Activated CD8-positive, alpha-beta memory T cell treated with anti-CD3 and anti-CD28 coated beads for 1 hour (primary cell): ENCODE measurements at places on chromosomes 1 and 21.

DNA sequence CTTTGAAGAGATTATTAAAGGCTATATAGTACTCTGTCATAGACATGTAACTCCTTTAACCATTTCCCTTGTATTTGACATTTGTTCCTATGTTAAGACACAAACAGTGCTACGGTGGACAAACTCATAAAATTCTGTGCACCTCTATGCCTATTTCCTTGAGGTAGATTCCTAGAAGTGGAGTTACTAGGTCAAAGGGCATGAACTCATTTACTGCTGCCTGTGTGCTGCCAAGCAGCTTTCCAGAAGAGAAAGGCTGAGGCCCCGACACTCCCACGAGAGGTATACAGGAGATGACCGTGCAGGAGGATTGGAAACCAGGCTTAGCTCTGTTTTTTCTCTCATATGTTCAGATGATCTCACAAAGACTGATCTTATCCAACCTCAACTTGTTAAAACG, 34.4 kb upstream of the TENT5C start:
- no peak for DNase-seq

- no peak for DNase-seq
Measured at GRCh38 chr1:96722161-96722922, 758 bp downstream of the PTBP2 start.

GRCh38 chr1:86104606-86105532, 51.7 kb downstream of the COL24A1 start:
- no peak for DNase-seq

- DNase-seq = no peak
Measured at GRCh38 chr1:204714194-204714860, 28.8 kb upstream of the LRRN2 start.

DNA sequence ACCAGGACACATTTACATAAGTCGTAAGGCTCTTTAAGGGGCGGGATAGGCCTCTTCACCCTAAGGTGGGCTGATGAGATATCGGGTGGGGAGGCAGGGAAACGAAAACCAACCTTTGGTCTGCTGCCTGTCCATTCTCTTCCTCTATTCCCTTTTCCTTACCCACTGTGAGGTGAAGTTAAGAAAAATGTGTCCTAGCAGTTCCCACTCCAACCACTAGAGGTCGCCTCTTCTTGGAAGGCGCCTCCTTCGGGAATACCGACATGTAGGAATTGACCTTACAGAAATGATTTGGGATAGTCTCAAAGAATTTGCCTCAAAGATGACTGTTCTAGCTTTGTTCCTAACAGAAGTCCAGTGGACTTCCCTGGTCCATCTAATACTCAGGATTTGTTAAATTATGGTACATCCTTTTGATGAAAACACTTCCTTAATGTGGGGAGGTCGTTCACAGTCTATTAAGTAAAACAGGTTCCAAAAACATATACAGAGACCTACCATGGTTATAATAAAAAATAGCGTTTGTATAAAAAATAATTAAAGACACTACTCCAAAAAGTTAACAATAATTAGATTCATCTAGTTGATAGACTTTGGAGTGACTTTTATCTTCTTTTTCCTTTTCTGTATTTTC, 14.1 kb downstream of the AZIN2 start:
- no peak for DNase-seq

GRCh38 chr1:208061632-208062031, 150.7 kb upstream of the CD34 start:
- DNase-seq = no peak

GRCh38 chr21:44653123-44653522, 1.3 kb downstream of the KRTAP12-4 start:
- no peak for DNase-seq

GRCh38 chr21:30337772-30338171, 278 bp upstream of the KRTAP27-1 start:
- no peak for DNase-seq

- DNase-seq = no peak
Measured at GRCh38 chr1:192552760-192553191, 22.8 kb upstream of the RGS1 start.

GRCh38 chr1:6638226-6638625, 13.6 kb downstream of the THAP3 start:
- no peak for DNase-seq

DNA sequence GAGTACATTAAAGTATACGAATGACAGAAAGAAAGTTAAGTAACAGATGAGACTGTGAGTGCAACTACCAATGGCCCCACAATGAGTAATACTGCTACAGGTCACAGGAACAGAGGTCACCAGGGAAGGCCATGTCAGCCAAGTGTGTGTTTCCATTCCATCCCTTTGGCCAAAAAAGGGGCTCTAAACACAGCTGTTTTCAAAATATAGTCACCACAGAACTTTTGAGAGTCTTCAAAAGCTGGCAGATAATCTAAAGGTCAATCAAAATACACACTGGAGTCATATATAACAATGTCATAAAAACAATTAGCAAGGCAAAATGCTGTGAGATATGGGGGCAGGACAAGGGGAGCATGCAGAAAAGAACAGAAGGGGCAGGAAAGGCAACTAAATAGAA, 10.2 kb downstream of the USP24 start:
- no peak for DNase-seq

DNA sequence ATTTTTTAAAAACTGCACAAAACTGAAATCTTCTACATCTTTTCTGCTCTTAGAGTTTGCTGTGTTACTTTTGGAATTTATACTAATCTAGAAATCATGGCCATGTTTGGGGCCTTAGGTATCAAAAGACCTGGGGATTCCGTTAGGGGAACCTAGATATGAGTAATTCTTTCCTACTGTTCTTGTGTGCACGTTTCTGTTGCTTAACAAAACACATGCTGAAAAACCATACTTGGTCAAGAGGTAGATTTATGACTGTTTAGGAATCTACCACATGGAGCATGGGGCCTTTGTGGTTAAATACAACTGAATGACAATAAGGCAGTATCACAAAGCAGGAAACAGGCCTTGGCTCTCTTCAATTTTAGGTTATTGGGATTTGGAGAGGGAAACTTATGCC, 291.9 kb upstream of the USP25 start:
- no peak for DNase-seq

- no peak for DNase-seq
Measured at GRCh38 chr1:67919274-67920072, 86.2 kb upstream of the GNG12 start.

- DNase-seq = no peak
Measured at GRCh38 chr1:246267896-246268295, 239.2 kb downstream of the SMYD3 start.

- no peak for DNase-seq
Measured at GRCh38 chr1:235972311-235972689, 92.6 kb downstream of the NID1 start.

- DNase-seq = no peak
Measured at GRCh38 chr1:87880764-87881163, 552.1 kb downstream of the LMO4 start.

- no peak for DNase-seq
Measured at GRCh38 chr1:30741239-30741894, 16.2 kb downstream of the LAPTM5 start.

DNA sequence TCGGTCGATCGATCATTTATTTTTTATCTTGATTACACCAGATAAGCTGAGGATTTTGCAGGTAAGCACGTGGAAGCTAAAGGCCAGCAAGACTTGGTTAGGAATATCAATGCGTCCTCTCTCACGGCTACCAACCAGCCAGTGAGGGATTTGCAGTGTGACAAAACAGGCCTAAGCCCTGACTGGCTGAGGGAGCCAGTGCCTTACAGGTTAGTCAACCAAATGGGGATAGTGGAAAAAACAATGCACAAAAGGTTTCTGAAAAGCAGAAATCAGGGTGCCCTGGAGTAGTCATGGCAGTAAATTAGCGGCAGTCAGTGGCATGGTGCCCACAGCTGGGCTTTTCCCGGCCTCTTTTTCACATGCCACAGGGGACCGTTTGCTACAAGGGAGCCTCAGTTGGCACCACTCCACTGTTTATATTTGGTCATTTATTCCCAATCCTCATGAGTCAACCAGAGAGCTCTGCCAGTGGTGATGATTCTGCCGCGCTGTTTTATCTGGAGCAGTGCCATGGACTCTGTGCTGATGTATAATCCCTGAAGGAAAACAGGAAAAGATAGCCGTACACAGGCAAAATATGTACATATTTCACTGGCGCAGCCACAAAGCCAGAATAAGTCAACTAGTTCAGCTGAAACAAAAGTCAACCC, 167.6 kb downstream of the RHOU start:
- no peak for DNase-seq

- no peak for DNase-seq
Measured at GRCh38 chr1:67441739-67442281, 11.6 kb upstream of the SERBP1 start.

GRCh38 chr1:42938645-42939615, 19.7 kb downstream of the SLC2A1 start:
- no peak for DNase-seq
